Ovary (tissue), 10 donors: ENCODE measurements at places on chromosomes 12 and 14.
A peak's percentile ranks its signal among the peaks of the same experiment; 100 is the strongest.

DNA sequence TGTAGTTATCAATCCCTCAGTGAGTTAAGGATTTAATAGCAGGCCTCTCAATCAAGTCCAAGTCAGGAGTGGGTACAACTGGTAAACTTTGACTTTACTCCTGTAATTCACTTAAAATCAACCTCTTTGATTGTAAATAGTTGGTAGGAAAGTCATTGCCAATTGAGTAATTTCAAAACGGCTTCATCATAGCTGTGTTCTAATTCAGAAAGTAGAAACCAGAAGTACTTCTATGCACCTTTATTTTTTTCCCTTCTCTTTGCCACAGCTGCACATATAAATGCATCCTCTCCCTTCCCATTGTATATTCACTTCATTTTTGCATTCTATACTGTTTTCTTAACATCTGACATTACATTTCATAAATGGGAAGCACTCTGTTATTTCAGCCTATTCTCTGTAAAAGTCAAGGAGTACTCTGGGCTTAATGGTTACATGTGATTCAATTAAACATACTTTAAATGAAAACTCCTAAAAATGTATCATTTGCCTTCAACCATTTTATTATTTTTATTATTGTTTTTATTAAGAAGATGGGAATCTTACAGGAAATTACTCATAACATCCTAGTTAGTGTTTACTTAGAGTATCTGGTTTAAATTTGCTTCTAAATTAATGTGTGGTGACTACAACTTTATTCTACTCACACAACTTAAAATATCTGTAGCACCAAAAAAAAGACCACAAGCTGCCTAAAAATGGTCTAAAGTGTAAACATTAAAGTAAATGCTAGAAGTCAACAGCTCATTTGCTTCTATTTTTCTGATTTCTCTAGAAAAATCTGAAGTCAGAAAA, 171.2 kb downstream of the CEP128 start:
- no peak for DNase-seq

DNA sequence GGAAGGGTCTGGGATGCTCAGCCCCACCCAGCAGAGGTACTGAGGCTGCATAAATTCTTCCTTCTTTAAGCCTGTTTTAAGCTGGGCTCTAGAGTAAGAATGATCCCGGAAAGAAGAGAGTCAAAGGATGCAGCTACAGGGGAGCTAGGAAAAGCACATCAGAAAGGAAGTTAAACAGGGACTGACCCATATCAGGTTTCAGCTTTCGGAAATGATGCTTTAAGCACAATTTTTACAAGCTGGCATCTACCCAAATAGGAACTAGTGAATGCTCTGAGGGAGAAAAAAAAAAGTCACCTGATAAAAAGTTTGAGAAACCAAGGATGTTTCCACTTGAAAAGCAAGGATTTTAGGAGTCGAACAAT, 22.0 kb downstream of the TSPAN8 start:
- DNase-seq = no peak

- no peak for DNase-seq
Observed at GRCh38 chr12:107663277-107663676, 22.3 kb upstream of the PWP1 start.

GRCh38 chr12:88314706-88315105, 172.6 kb downstream of the TMTC3 start:
- DNase-seq = no peak

GRCh38 chr12:89179983-89180382, 172.3 kb downstream of the DUSP6 start:
- DNase-seq = peak; percentile 44

GRCh38 chr12:19584732-19585131, 145.4 kb downstream of the AEBP2 start:
- DNase-seq = no peak

- DNase-seq = no peak
Observed at GRCh38 chr14:23164250-23164649, 19.2 kb downstream of the SLC7A8 start.
